ENCODE measurements at places on chromosomes 13 and 19.

DNA sequence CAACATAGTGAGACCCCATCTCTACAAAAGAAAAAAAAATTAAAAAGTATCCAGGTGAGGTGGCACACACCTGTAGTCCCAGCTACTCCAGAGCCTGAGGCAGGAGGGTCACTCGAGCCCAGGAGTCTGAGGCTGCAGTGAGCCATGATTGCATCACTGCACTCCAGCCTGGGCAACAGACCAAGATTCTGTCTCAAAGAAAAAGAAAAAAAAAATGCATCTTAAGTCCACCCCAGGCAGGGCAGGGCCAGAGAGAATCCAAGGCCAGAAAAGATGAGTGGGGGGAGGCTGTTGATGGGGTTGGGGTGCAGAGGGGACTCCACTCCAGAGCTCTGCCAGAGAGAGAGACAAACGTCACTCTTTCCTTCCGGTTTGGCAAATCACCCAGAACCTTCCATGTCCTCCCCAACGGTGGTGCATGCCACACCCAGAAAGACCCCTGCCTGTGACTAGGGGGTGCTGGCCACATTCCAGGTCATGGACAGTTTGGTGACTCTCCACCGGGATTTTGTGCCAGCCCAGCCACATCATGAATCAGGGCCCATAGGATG is 431 bp downstream of the FUT3 start:
- no peak for DNase-seq

GRCh38 chr19:49999371-50000010 is 25.7 kb downstream of the VRK3 start:
- no peak for DNase-seq

GRCh38 chr19:46478356-46478986 is 7.1 kb upstream of the PNMA8A start:
- DNase-seq = no peak

DNA sequence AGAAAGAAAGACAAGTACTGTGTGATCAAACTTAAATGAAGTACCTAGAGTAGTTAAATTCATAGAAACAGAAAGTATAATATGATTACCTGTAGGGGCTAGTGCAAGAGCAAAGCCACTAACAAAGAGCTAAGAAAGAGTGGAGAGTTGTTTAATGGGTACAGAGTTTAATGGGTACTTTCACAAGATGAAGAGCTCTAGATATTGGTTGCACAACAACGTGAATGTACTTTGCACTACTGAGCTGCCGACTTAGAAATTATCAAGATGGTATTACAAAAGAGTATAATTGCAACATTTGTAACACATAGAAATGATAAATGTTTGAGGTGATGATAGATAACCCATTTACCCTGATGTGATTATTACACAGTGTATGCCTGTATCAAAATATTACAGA is 140.3 kb upstream of the GPC6 start:
- no peak for DNase-seq

GRCh38 chr13:21901811-21902708 is 231.2 kb downstream of the FGF9 start:
- DNase-seq = no peak

- no peak for DNase-seq
Observed at GRCh38 chr13:104984296-104984818, 1551.1 kb downstream of the EFNB2 start.

DNA sequence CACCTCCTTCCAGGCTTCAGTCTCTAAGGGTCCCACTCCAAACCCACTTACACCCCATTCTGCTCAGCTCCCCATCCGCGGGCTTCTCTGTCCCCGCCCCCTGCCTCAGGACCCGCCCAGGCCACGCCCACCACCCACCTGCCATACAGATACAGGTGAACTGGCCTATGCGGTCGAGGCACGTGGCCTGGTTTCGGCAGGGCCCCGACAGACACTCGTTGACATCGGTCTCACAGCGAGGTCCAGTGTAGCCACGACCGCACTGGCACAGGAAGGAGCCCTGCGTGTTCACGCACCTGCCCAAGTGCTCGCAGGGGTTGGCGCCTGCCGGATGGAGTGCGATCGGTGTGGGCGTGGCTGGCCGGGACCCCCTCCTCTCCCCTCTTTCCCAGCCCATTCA is 11.9 kb downstream of the NOTCH3 start:
- DNase-seq = no peak

DNA sequence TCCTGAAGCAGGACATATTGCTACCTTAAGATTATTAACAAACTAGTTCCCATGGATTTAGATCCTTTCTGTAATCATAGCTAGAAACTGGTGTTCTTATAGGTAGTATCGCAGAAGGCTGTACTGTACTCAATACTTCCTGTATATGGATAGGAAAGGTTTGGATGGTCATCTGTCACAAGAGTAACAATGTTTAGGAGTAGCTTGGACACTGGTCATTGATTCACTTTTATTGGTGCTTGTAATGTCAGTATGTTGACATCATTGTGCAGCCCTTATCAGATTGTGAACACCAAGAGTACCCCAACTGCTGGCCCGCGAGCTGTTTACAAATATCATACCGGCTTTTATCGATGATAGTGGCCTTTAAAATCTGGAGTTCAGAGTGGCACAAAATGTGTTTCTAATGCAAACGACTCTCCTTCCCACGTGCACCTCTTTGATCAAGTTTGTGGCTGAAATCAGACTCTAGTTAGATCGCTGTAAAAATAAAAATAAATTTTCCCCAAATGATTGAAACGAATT is 605 bp upstream of the CDK8 start:
- DNase-seq = no peak

GRCh38 chr19:38850436-38850975 is 720 bp upstream of the HNRNPL start:
- peak; percentile 99 for DNase-seq

GRCh38 chr13:108326309-108326708 is 56.8 kb downstream of the TNFSF13B start:
- DNase-seq = no peak

GRCh38 chr13:112926003-112926402 is 43.0 kb upstream of the MCF2L start:
- DNase-seq = no peak

GRCh38 chr13:98521461-98522247 is 55.3 kb downstream of the STK24 start:
- DNase-seq = no peak

DNA sequence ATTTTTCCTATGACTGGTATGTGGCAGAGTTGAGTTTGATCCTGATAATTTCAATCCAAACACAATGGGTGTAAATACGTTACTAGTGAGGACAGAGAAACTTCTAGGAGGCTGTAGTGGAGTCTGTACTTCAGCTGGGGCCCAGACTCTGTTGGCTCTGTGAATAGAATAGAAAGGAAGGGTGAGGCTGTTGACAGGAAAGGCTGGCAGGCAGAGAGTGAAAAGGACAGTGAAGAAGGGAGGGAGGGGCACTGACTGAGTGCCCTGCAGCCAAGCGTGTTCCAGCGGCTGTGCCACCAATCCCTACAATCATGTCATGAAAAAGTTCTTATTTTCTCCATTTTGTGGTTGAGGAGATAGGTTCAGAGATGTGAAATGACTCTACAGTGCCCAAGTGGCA is 80.5 kb downstream of the MBNL2 start:
- no peak for DNase-seq

DNA sequence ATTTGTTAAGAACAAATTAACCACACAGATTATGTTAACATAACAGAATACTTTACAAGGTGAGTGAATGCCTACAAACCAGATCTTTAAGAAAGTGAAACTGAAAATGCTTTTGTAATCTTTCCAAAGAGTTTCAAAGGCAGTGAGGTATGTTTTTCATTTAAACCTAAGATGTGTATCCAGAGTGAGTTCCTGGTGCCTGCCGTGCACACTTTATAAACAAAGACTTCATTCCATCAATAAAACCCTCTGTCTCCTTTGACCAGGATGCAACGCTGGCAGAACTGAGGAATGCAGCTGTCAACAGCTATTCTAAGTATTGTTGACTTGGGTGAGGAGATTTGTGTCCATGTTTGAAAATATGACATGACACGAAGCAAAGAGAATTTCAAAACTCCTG is 344.6 kb downstream of the DNAJC15 start:
- no peak for DNase-seq

- no peak for DNase-seq
Observed at GRCh38 chr13:56720841-56721240, 419.9 kb upstream of the PRR20A start.

DNA sequence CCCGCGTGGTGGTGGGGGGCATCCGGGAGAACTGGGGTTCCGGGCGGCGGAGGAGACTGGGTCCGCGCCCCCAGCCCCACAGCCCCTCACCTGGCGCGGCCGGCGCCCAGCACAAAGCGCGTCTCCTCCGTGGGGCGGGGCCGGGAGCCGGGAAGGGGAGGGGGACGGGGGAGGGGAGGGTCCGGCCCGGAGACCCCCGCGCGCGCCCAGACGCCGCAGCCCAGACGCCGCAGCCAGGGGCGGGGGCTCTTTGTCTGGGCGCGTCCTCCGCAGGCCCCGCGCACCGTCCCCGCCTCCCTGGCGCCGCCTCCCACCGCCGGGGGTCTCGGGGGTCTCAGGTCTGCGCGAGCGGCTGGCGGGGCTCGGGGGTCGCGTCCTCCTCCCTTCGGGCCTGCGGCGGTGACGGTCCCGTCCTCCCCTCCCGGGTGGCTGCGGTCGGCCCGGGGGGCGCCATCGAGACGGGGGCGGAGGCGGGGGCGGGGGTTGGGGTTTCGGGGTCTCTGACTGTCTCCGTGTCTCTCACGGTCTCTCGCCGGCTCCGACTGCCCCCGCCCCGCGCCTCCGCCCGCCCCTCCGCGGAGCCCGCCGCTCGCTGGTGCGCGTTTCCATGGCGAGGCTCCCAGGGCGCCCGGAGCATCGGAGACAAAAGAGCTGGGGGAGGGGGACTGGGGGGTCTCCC is at the start of gene PLPPR3:
PLPPR3 (minus strand) TSS at position 131 of the 679 bp plus-strand sequence. CDS start 396 bp downstream, outside the sequence.
- no peak for DNase-seq

DNA sequence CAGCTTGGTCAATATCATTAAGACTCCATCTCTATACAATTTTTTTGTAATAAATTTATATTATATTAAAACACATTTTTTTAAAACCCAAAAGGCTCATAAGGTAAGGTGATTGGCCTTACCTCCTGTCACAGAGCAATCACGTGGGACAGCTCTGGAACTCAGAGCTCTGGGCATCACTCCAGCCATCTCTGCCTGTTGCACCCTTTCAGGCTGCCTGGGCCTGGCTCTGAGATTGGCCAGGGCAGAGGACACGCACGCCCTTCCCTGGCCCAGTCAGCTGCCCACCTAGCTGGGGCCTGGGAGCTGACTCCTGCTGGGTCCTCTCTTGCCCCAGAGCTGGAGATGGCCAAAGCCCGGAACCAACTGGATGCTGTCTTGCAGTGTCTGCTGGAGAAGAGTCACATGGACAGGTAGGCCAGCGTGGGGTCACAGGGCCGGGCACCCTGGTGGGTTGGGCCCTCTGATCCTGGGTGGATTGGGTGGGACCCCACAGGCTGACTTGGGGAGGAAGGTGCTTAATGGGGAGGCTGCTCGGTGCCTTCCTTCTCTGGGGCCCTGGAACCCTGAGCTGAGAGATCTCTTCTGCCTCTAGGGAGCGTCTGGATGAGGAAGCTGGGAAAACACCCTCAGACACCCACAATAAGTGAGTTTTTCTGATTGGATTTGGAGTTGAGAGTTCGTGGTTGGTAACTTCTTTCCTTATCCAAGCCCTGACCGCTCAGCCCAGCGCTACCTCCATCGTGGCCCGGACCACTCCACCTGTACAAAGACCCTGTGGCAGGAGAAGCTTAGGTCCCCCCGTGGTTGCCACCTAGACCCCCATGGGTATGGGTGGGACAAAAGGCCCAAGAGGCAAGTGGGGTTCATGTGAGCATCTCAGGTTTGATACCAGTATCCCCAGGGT is 3.7 kb downstream of the LIN37 start:
- no peak for DNase-seq

DNA sequence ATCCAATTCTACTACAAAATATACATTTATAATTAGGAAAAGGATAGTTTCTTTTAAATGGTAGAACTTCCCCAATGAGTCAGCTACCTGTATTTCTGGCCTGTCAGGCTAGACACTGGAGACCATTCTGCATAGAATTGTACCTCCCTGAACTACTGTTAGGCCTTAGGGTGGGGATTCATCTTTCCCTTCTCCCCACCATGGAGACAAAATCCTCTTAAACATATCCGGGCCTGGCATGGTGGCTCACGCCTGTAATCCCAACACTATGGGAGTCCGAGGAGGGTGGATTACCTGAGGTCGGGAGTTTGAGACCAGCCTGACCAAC is 24.5 kb upstream of the TPT1 start:
- DNase-seq = no peak

DNA sequence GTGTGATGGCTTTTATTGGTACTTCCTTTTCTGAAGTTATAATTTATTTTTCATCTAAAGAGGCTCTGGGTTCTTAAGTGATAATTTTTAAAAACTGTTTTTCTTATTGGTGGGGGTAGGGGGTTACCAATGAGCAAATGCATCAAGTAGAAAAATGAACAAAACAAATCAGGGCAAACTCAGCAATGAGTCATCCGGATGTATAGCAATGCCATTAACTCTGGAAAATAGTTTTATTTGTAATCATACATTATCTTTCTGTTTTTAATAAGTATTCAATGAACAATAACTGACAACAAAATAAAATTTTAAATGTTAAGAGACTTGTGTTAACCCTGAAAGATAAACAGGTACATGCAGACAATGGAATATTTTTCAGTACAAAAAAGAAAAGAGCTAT is 67.6 kb downstream of the UFM1 start:
- DNase-seq = no peak

GRCh38 chr13:34361560-34361959 is 543.6 kb downstream of the RFC3 start:
- DNase-seq = no peak

DNA sequence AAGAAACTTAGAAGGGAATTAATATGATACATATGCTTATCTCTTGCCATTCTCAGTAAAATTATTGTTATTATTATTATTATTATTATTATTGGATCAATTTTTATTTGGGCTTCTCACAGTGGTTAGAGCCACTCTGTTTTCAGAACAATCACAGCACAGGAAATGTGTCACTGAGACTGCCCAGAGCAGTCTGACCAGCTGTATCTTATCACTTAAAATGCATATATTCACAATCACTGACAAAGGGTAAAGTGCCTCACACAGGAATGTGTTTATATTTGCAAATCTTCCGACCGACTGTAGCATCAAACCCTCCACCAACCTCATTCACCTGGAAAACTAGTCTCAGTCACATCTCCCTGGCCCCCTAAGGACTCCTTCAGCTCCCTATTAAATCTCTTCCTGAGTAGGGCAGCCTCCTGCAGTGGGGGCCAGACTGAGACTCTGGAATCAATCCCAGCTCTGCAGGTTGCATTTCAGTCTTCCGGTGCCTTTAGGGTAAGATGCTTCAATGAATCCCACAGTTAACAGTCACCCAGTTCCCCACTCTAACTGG is 738.3 kb upstream of the SLITRK5 start:
- no peak for DNase-seq

GRCh38 chr19:7779631-7780486 is 16.8 kb downstream of the CLEC4M start:
- DNase-seq = no peak

GRCh38 chr13:91346850-91347201 is 661 bp upstream of the MIR17HG start:
- DNase-seq = peak; percentile 49

DNA sequence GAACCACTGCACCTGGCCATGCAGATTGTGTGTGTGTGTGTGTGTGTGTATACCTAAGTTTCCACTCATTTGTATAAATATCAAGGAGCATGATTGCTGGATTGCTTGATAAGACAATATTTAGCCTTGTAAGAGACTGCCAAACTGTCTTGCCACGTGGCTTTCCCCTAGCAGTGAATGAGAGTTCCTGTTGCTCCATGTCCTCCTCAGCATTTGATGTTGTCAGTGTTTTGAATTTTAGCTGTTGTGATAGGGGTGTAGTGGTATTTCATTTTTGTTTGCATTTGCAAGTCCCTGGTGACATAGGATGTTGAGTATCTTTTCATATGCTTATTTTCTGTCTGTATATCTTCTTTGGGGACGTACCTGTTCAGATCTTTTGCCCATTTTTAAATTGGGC is 99.0 kb upstream of the ZNF536 start:
- DNase-seq = no peak
